ENCODE measurements at places on chromosomes 16 and 17.

DNA sequence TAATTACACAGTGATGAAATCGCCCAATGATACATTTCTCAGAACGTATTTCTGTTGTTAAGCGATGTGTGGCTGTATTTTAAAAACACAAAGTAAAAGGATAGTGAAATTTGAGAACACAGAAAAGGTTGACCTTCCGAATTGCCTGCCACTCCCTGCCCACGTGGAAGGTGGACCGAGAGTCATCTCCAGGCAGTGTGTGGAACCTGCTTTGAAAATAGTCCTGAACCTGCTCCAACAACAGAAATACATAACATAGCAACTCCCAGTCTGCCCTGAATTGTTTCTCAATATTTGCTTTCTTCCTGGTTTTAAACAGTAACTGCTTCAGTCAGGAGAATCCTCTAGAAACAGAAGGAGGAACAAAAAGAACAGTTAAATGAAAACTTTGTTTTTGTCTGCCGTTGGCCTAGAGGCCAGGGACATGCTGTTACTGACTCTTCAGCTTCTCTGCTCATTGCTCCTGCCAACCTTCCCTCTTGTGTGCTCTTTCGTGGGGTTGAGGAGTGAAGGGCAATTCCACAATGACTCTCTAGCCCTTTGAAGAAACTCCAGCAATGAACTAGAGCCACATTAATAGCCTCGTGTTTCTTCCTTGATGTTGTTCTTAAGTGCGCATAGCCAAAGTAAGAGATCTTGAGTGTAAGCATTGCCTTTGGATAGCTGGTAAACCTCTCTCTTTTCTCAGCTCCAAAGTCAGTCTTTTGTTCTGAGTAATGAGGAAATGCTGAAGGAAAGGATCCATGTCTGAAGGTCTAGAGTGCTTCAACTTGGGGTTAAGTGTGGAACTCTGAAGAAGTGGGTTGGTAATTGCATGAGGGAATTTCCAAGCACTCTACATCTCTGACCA, 452.5 kb upstream of the CCL2 start:
- DNase-seq: no peak

DNA sequence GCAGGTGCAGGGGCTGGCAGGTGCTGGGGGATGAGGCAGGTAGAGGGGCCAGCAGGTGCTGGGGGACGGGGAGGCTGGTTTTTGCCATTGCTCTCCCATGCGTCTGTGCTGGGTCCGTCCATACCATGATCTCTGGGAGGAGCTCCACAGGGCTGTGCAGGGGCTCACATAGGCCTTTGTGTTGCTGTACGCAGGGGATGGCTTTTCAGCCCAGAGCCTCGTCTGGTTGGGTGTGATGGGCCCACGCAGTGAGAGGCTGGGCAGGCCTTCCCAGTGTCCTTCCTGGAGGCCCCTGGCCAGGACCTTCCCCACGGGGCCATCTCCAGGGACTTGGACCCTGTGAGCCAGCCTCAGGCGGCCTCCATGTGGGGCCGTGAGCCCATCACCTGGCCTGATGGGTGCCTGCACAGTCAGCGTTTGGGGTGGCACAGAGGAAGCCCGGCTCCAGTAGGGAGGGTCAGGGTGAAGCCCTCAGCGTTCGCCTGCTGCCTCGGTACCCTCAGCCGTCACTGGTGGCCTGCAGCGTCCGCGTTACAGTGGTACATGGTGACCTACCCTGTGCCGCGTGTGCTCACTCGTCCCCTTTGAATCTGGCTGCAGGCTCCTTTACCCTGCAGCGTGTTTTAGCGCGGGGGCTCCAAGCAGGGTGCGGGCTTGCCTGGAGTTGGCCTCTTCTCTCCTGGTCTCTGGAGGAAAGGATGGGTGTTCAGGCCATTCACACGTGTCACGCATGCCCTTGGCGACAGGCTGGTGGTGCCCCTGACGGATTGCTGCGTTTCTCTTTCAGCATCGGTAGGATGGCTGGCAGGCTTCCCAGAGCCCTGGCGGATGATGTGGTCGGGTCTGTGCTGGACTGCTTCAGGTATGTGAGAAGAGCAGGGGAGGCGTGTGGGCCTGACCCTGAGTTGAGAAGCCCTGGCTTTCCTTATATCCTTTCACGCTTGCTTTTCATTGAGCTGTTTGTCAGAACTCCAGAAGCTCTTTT, 30.6 kb downstream of the ZNF750 start:
- no peak for DNase-seq

- DNase-seq: peak; percentile 29
These were observed 1.1 kb downstream of the ACSF2 start for GRCh38 chr17:50426814-50427787.

DNA sequence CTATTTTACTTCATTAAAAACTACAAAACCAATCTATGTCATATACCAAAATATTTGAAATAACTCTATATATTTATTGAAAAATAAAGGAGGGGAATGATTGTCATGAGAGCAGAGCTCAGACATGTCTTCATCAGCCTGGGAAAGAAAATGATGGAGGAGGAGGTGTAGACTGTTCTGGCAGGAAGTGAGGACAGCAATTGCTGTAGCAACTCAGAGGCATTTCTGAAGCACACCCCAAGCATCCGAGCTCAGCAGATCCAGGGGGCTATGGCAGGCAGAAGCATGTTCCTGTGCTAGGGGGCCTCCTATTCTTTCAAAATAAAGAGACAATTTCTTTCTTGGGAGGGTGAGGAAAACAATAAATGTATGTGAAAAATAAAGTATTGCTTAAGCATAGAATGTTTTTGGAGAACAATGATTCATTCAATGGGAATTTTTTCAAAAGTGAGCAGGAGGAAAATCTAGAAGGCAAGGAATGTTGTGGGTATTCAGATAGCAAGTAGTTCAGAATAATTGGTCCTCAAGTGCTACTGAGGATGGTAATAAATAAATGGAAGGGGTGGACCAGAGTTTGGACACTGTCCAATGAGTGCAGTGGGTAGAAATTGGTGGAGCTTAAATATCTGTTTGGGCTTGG, 383.4 kb downstream of the CDH11 start:
- DNase-seq: no peak

DNA sequence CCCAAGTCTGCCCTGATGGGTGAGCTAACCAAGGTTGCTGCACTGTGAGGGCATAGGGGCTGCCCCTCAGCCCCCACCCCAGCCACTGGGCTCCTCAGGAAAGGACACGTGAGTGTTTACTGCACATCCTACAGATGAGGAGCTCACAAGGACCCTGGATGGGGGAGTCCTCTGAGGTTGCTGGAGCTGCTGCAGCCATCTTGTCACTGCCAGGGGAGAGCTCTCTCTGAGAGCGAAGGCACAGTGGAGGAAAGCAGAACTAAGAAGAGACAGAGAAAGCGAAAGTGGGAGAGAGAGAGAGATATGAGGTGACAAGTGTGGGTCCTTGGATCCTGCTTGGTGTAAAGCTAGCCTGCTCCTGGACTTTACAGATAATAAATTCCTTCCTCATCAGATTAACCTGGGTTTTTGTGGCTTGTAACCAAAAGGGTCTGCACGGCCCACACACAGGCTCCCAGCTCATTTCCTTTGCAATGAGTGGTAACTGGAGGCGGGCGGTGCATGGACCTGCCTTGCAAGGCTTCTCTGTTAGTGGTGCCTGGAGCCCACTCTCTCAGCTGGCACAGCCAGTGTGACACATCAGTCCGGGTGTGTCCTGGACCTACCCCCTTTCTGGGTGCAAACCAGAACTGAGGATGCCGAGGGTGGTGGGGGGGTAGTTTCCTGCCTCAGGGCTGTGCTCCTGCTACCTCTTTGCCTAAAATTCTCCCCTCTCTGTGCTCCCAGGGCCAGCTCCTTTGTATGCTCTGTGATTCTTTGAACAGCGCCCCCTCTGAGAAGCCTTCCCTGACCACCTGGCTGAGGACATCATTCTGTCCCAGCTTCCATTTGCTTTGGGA, 14.2 kb downstream of the SNX20 start:
- DNase-seq: peak; percentile 59

DNA sequence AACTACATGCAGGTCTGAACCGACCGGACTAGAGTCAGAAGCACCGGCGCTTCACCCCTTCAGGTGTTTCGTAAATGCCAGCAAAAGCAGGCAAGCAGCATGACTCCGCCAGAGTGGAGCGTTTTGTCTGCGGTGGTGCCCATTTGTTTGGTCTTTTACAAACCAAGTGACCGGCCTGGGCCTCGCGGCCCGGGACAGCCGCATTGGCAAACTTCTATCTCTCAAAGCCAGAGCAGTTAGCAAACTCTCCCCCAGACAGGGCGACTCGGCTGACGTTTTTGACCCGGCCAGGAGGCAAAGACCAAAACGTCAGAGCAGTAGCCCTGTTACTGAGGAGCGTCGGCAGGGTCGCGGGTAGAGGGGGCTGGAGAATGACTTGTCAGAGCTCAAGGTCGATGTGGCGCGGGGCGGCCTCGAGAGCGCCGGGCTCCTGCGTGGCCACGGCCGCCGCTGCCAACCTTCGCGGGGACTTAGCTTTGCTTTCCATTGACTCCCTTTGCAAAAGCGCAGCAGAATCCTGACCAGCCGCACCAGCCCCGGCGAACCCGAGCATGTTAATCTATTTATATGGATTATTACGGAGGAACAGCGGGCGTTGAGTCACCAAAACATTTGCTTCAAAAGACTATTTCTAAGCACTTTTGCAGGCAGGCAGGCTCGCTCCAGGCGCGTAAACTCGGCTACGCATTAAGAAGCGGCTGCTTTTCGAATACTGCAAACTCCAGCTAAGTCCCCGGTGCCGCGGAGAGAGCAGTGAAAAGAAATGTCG, 763 bp upstream of the SOX9 start:
- no peak for DNase-seq
